ENCODE measurements at places on chromosomes 5 and 9.

- no peak for DNase-seq
These were observed 395 bp downstream of the TLN1 start for GRCh38 chr9:35731415-35732184.

- DNase-seq: no peak
These were observed 610.5 kb upstream of the ITGA1 start for GRCh38 chr5:52177193-52177592.

GRCh38 chr5:156087577-156088110, 239.3 kb upstream of the SGCD start:
- no peak for DNase-seq

- DNase-seq: no peak
These were observed 15.8 kb upstream of the PSAT1 start for GRCh38 chr9:78280982-78281668.

- no peak for DNase-seq
These were observed 153.9 kb upstream of the IER5L start for GRCh38 chr9:129331772-129332500.

- no peak for DNase-seq
These were observed 76.5 kb downstream of the SH3PXD2B start for GRCh38 chr5:172377856-172378255.

- DNase-seq: no peak
These were observed 68.4 kb upstream of the NR3C1 start for GRCh38 chr5:143471666-143472464.

DNA sequence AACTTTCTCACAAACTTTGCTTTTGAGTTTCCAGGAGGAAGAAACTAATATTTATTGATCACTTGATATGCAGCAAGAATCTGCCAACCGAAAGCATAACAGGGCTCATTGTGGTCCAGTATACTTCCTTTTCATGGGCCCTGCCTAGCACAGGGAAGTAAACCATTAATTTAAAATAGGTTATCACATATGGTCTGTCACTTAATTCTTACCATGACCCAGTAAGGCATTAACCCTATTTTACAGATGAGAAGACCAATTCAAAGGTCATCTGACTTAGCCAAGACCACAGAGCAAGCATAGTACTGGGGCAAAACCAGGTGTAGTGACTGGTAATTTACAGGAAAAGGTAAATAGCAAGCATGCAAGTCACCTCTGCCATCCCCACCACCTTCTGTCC, 336.9 kb upstream of the DMAC1 start:
- no peak for DNase-seq

DNA sequence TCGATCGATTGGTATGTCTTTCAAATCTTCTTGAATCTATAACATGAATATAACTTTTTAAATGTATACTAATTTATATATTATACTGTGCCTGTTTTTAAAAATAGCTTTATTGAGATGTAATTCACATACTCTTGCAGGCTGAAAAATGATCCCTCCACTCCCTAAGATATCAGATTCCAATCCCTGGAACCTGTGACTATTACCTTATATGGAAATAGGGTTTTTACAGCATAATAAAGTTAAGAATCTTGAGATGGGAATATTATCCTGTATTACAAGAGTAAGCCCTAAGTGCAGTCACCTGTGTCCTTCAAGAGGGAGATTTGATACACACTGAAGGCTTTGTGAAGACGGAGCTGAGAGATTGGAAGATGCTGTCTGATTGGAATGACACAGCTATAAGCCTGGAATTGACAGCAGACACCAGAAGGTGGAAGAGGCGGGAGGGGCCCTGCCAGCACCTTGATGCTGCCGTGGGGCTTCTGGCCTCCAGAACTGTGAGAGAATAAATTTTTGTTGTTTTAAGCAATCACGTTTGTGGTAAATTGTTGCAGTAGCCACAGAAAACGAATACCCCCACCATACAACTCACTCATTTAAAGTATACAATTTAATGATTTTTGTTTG, 161.3 kb downstream of the RMI1 start:
- DNase-seq: no peak

GRCh38 chr5:68296895-68297294, 81.3 kb downstream of the PIK3R1 start:
- DNase-seq: no peak

- DNase-seq: no peak
These were observed 10.6 kb upstream of the SLC25A48 start for GRCh38 chr5:135823881-135824280.

GRCh38 chr9:19875291-19875920, 86.6 kb upstream of the SLC24A2 start:
- DNase-seq: no peak

All from HAP-1 (cell line).